NCI-H187 treated with DMSO at 0.1 percent for 48 hours (cell line): ENCODE measurements at places on chromosomes 6 and 20.
A peak's percentile ranks its signal among the peaks of the same experiment; 100 is the strongest.

DNA sequence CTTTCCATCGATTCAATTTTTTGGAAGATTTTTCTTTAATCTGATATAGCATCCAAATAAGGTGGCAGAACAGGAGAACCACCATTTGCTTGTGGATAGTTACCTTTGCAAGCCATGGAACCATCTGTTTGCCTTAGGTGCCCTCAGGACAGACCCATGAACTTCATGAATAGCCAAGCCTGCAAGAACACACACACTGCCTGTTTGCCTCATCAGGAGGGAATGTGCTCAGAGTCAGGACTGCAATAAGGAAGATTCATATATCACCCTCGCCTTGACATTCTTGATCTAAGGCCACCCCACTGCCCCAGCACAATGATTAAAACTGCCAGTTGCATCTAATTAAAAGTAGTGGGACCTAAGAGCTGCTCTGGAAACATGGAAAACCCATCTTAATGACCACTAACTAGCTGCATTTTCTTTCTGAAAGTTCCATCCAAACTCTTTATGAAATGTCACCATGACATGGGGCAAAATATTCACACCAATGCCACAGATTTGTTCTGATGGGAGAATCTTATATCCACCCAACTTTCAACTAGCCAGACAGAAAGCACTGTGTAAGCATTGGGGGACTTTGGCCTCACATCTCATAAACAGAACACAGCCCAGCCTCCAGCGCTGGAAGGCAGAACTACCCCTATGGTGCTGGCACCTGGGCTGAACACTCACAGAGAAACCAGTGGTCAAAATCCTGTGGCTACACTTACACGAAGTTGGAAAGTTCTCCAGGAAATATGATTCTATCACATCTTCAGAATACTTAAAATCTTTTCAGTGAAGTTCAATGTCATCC lies 48.3 kb downstream of the TBXT start:
- DNase-seq = no peak

DNA sequence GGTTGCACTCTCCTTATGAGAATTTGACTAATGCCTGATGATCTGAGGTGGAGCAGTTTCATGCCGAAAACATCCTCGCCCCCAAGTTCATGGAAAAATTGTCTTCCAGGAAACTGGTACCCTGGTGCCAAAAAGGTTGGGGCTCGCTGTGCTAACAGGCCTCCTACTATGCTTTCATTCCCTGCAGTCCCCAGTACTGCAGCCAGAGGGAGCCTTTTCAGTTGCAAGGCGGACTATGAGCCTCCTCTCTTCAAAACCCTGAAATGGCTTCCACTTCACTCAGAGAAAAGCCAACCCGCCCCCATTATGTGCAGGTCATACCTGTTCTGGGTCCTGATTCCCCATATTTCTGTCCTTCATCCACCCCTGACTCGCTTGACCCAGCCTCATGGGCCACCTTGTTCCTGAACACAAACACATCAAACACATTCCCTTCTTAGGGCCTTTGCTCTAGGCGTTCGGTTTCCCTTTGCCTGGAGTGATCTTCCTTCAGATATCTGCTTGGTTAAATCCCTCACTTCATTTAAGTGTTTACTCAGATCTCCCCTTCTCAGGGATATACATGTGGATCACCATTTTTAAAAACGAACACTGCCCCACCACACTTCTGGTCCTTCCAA lies 173.7 kb downstream of the PHACTR1 start:
- no peak for DNase-seq

DNA sequence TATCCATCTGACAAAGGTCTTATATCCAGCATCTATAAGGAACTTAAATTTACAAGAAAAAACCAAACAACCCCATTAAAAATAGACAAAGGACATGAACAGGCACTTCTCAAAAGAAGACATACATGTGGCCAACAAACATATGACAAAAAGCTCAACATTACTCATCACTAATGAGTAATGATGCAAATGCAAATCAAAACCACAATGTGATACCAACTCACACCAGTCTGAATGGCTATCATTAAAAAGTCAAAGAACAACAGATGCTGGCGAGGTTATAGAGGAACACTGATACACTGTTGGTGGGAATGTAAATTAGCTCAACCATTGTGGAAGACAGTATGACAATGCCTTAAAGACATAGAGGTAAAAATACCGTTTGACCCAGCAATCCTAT lies 13.9 kb downstream of the MACROD2 start:
- DNase-seq = no peak

GRCh38 chr6:156885562-156885961 lies 108.4 kb downstream of the ARID1B start:
- no peak for DNase-seq

DNA sequence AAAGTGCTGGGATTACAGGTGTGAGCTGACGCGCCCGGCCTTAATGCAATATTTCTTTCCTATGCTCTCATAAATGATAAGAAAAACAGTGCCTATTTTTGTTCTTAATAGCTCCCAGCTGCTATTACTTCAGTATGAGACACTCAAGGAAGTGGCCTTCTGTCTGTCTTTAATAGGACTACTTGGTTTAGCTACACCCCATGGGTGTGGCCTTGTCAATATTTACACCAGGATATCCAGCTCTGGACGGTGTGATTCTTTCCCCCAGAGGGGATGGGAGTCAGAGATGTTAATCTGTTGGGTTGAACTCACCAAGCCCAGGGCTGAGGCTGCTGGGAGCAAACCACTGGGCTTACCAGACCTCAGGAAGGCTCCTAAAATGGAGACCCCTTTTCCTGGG lies 134.2 kb downstream of the CEP57L1 start:
- DNase-seq = no peak

GRCh38 chr6:33621711-33622388 lies 728 bp downstream of the ITPR3 start:
- peak; percentile 25 for DNase-seq

DNA sequence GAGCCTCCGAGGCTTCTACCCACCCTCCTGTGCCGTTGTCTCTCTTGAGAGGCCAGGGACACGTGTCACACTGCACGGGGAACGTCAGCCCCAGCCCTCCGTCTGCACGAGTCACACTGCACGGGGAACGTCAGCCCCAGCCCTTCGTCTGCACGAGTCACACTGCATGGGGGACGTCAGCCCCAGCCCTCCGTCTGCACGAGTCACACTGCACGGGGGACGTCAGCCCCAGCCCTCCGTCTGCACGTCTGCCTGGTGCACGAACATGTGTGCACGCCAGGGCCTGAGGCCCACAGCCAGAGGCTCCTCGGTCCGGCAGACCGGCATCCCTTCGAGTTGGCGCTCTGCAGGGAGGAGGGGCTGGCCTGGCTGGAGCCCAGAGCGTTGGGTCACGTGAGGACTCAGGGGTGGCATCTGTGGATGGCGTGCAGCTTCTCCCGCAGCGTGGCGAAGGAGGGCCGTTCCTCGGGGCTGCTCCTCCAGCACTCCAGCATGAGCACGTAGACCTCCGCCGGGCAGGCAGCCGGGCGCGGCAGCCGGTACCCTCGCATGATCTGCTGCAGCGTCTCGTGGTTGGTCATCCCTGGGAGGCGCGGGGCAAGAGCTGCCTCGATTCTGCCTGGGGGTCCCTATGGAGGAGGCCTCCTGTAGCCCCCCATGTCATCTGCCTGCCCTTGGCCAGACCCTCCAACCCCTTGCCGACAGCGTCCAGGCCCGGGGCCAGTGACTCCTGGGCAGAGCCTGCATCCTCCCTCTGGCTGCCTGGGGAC lies 3.4 kb upstream of the PTK6 start:
- DNase-seq = no peak

GRCh38 chr6:9540534-9541126 lies 874.2 kb downstream of the TFAP2A start:
- no peak for DNase-seq

DNA sequence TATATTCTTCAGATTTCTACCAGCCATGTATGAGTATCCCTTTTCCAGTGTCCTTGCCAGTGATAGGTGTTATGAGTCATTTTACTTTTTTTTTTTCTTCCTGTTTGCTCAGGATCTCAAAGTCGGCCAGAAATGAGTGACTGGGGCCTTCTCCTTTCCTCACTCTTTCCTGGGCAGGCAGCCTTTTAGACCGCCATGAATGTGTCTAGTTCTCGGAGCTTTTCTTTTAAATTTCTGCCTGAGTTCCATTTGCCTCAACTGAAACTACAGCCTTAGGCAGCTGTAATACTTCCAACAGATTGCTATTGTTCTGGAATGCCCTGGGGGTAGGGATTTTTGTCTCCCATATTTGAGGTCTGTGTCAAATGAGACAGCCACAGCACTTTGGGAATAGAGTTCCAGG lies 83.7 kb downstream of the STXBP5 start:
- no peak for DNase-seq

- DNase-seq = peak; percentile 26
These were observed 12.6 kb downstream of the HSPA12B start for GRCh38 chr20:3744806-3745685.

DNA sequence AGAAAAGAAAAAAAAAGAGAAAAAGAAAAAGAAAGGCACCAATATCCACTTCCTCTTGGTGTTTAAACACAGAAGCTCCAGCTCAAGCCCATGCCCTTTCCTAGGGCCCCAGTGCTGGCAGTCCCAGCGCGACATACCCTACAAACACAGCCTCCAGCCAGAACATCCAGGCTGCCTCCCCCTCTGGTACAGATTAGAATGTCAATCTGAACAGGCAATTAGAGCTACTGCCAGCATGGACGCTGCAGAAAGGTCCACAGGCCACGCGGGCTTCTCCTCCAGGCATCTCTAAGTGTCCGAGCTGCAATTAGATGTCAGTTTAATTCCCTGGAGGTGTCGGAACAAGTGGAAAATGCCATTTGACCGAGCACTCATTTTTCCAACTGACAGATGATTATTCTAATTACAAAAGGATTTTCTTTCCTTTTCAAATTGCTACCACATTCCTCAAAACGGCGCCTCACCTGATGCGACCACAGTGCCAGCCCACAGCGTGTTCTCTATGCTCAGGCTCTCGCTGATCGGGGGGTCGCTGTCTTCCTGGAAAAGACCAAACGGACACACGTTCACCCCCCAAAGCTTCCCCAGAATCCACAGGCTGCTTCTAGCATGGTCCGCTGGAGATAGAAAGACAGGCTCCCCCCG lies 79.5 kb downstream of the ATP9A start:
- DNase-seq = no peak

DNA sequence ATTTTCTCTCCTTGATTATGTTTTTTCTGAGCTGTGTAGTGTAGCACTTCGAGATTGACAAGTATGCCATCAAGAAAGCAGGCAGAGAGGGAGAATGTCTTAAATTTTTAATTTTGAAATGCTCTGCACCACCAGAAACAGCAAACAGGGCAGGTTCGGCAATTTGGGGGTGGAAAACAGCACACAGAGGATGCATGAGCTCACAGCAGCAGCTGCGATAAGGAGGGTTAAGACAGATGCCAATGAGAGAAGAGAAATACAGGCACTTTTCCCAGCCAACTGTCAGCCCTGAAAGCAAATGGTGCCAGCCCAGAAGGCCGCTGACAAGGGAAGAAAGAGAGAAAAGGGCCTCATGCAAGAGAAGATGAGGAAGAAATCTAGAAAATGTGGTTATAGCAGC lies 15.1 kb upstream of the SNRPB2 start:
- no peak for DNase-seq

GRCh38 chr6:170205534-170206316 lies 85.2 kb downstream of the DLL1 start:
- no peak for DNase-seq

- no peak for DNase-seq
These were observed 36.5 kb downstream of the TGM6 start for GRCh38 chr20:2417213-2417541.

DNA sequence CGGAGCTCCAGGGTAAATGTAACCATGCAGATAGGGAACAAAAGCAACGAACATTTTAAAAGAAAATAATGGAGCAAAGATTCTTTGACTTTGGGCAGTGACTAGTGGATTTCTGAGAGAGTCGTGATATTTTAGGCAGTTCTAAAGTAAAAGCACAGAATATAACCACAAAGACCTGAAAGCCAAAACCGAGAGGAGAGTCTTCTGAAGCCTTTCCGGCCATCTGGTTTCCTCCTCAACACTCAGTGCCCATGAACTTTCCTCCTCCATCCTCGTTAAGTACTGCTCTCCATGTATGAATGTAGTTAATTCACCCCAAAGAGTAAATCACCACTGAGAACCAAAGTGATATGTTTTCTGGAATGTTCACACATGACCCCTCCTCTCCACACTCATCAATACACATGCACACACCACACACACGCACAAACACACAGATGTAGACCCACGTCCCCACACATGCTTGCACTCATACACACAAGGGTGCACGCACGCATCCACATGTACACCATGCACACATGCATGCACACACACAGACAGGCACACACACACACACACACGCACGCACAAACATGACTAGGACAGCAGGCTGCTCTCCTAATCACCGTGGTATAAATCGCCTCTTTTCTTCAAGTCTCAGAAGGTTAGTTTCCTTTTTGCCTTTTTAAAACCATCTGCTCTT lies 109.5 kb downstream of the MYLK4 start:
- DNase-seq = no peak

GRCh38 chr6:136846046-136846445 lies 23.7 kb downstream of the PEX7 start:
- DNase-seq = peak; percentile 1

DNA sequence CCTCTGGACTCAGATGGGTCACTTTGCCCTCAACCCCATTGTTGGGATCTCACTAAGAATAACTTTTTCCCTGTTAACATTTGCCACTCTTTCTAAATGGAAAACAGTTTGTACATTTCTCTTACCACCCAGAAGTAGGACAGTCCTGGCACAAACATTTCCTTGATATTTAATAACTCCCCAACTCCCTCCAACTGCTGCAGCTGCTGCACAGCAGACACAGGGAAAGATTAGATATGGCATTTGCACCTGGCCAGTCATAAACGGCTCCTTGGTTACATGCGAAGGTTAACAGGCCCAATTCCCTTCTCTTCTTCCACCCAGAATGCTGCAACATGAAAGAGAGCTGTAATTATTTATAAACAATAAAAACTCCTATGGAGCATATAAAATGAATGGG lies 55.9 kb upstream of the SOX4 start:
- no peak for DNase-seq

- DNase-seq = no peak
These were observed 81.7 kb downstream of the COL9A1 start for GRCh38 chr6:70221025-70221714.

DNA sequence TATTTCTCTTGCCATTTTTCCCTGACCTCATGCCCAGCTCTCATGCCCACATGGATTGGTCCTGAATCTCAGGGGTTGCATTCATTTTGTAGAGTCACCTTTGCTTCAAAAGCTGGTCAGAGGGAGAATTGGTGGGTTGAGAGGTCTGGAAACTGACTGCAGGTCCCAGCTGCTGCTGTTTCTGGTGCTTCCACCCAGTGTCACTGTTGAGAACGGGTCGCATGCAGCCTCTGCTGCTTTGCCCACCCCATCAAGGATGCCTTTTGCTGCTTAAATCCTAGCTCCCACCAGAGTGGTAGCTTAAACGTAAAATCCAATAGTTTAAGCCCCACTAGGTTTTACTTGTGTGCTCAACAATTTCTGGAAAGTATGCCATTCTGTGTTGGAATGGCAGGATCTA lies 211.4 kb upstream of the TSHZ2 start:
- DNase-seq = no peak

GRCh38 chr6:16596616-16597331 lies 164.5 kb downstream of the ATXN1 start:
- DNase-seq = no peak

DNA sequence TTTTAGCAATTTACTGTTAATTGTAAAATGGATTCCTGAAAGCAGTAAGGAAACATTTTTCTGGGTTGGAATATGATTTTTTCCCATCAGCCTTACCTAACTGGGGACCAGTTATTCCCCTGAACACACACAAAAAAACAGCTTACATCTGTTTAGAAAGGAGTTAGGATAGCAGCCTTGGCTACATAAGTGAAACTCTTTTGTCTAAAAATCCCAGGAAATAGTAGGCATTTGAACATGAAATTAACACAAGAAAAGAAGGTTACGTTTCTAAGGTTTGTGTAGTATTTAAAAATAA lies 696.2 kb upstream of the MARCKS start:
- no peak for DNase-seq
